ENCODE measurements at places on chromosomes 6 and 20.

GRCh38 chr6:144055121-144055931 lies 40.0 kb downstream of the SF3B5 start:
- DNase-seq = no peak

DNA sequence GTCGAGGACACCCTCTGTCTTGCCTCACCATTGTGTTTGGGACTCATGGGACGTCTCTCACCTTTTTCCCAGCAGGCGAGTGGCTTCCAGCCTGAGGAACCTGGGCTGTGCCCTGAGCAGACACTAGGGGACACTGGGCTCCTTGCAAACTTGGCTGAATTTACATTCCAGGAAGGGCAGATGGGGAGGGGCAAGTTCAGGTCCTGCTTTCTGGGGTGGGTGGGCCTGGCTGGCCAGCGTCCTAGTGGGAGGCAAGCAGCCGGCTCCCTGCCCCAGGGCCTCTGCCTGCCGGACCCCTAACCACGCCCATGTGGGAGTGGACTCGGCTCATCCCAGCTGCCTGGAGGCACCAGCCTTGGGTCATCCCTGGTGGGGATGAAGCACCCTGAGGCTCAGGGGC lies 48.2 kb upstream of the MLN start:
- no peak for DNase-seq

DNA sequence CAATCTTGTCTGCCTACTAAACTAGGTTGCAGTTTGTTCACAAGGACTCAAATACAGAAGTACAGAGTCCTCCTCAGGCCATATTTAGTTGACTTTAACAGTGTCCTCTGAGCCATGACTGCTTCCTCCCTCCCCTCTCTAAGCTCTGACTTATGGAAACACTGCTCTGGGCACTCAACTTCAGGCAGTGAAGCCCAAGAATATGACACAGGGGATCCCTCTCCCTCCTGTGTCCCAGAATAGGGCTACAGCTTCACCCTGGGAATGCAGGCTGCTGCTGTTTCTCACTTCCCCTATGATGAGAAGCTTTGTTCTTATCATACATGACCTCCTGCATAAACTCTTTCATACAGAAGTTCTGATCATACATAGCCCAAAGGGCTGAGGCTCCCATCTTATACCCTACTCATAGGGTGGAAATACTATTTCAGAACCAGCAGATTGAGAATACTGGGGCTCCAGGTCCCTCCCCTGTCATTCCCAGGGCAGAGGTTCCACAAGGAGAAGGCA lies 97.3 kb upstream of the UST start:
- no peak for DNase-seq

DNA sequence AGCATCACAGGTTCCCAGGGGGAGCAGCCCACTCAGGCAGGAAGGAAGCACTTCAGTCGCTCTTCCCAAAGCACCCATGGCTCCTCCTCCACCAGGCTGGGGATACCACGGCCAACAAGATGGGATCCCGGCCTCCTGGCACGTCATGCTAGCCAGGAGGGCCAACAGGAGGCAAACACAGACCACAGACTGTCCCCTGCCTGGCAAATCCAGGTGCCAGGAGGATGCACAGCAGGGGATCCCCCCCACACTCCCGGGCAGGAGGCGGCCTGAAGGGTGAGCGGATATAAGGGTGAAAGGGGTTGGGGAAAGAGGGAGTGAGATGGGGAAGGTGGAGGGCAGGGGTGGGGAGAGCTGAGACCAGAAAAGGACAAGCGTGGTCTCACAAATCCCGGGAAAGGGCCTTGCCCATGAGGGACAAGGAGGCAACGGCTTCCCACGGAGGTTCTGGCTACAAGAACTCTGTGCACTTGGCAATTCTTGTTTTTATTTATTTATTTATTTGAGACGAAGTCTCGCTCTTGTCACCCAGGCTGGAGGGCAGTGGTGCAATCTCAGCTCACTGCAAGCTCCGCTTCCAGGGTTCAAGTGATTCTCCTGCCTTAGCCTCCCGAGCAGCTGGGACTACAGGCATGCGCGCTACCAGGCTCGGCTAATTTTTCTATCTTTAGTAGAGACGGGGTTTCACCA lies 7.2 kb downstream of the PXDC1 start:
- DNase-seq = no peak

GRCh38 chr6:85983032-85983659 lies 340.5 kb upstream of the SYNCRIP start:
- no peak for DNase-seq

DNA sequence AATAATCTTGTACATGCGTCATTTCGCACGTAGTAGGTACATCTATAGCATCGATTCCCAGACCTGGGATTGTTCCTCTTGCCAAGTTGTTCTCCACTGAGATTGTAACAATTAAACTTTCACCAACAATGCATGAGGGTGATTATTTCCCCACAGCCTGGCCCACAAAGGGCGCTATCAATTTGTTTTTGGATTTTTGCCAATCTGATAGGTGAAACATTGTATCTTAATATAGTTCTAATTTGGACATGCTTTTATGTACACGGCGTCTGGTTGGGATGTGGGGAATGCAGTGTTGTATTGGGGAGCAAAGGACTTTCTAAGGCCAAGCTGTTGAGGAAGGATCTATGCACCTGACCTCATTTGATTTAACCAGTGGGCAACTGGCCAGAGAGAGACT lies 59.5 kb downstream of the VEGFA start:
- no peak for DNase-seq

- no peak for DNase-seq
Observed at GRCh38 chr20:10314198-10314597, 95.6 kb downstream of the SNAP25 start.

DNA sequence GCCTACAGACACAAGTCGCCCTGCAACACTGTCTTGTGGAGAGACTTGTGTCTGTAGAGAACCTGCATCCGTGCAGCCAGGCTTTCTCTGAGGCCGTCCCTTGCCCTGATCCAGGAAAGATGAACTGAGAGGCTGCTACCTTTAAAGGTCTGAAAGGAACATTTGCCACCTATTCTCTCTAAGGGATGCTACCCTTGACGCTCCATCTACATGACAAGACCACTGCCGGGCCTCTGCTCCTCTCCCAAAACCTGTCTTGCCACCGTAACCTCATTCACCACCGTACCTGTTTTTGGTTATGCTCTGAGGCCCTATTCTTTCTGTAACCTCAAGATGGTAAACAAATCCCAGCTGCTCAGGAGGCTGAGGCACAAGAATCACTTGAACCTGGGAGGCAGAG lies 73.9 kb downstream of the FOXF2 start:
- no peak for DNase-seq

- no peak for DNase-seq
Observed at GRCh38 chr6:20217324-20217855, 5.1 kb upstream of the MBOAT1 start.

- DNase-seq = no peak
Observed at GRCh38 chr20:4787820-4788219, 66.1 kb downstream of the PRND start.

GRCh38 chr6:150767161-150767560 lies 98.3 kb upstream of the MTHFD1L start:
- no peak for DNase-seq

GRCh38 chr6:41028561-41029412 lies 10.2 kb downstream of the UNC5CL start:
- no peak for DNase-seq

DNA sequence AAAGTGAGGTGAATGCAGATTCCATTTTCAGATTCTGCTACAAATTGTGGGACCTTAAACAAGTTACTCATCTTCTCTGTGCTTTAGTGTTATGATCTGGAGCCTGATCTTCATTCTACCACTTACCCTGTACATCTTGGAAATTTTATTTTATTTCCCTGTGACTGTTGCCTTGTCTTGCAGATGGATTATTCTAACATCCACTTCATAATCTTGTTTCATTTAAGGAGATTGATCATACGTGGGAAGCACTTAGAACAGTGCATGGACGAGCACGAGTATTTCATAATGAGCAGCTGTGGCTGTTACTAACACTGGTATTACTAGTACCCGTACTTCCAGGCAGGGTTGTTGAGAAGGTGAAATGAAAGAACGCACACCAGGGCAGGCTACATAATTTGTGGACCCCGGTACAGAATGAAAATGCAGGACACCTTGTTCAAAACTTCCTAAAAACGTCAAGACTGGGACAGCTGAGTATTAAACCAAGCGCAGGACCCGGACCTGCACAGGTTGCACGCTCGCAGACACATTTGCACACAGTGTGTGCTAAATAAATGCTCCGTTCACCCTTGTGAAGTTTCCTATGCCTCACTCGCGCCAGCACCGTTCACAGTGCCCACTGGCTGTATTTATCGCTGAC lies 535 bp upstream of the CCDC170 start:
- no peak for DNase-seq

- DNase-seq = no peak
Observed at GRCh38 chr6:31525932-31526591, 2.7 kb upstream of the MCCD1 start.

GRCh38 chr6:42845327-42845694 lies 34.1 kb upstream of the RPL7L1 start:
- no peak for DNase-seq

GRCh38 chr6:11044712-11045167 lies 635 bp upstream of the ELOVL2 start:
- no peak for DNase-seq

- DNase-seq = no peak
Observed at GRCh38 chr6:2852921-2853322, 11.3 kb upstream of the SERPINB1 start.

- DNase-seq = no peak
Observed at GRCh38 chr6:170524172-170524502, 29.0 kb downstream of the PSMB1 start.

DNA sequence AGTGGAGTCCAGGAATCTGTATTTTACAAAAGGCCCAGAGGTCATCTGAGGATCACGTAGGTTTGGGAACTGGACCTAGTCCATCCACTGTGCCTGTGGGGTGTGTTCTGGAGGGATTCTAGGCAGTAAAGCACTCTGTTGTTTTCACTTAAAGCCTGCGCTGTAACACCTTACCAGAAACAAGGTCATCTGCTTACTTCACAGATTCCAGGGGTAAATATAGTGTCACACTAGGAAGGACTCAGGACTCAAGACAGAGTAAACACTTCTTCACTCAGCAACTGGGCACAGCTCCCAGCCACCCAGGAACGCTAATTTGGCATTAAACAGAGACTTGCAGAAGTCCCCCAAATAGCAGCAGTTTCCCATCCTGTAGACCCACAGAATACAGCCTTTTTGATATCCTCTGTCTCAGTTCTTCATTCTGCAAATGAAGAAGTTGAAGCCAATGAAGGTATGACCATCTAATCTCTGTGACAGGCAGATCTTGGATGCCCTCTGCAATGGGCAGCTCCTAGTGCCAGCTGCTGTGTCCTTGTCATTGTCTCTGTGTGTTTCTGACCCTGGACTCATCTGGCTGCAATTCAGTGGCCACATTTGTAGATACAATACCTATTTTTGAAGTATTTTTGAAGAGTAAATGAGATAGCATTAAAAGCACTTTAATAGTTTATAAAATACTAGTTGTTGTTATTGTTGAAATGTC lies 129.1 kb downstream of the SLC24A3 start:
- DNase-seq = no peak

- DNase-seq = no peak
Observed at GRCh38 chr20:57584768-57585461, 24.0 kb downstream of the PCK1 start.

DNA sequence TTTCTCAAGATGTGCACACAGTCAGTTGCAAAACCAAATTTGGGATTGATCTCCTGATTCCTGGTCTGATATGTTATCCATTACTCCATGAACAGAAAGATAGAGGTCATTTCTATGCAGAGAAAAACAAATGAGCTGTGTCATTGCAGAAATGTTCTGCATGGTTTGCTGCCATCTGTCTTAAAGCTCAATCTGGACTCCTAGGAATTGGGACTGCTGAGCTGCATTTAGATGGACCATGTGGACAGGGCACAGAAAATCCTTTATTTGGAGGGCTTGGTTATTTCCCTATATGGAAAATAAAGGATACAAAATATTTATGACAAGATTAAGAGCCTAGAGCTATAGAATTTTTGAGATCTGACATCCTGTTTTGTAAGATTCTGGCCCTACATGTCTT lies 91.3 kb downstream of the ADGRB3 start:
- DNase-seq = no peak

- no peak for DNase-seq
Observed at GRCh38 chr6:154247119-154247861, 109.3 kb downstream of the IPCEF1 start.

GRCh38 chr20:7497985-7498384 lies 442.3 kb downstream of the HAO1 start:
- DNase-seq = no peak

GRCh38 chr6:16078064-16078463 lies 50.8 kb upstream of the MYLIP start:
- DNase-seq = no peak

DNA sequence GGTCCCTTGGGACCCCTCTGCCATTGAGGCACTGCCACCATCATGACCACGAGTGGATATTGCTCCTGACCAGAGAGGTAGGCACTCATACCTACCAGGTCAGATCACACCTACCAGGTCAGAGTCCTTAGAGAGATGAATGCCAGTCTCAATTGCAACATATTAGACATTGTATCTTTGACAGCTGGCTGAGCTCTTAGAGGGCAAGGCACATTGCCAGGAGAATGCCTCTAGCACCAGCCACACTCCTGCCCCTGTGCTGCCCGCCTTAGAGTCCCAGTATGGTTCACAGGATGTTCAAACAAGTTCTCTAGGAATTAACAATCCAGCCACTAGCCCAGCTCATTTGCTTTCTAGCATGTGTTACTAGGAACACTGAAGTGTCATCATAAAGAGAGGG lies 65.9 kb downstream of the TMEM244 start:
- no peak for DNase-seq

DNA sequence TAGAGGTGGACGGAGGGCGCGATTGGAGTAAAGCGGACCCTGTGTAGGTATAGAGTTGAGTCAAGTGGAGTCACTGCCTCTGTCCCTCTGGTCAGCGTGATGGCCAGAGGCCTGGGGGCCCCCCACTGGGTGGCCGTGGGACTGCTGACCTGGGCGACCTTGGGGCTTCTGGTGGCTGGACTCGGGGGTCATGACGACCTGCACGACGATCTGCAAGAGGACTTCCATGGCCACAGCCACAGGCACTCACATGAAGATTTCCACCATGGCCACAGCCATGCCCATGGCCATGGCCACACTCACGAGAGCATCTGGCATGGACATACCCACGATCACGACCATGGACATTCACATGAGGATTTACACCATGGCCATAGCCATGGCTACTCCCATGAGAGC lies 479 bp downstream of the SLC39A7 start:
- DNase-seq = no peak

DNA sequence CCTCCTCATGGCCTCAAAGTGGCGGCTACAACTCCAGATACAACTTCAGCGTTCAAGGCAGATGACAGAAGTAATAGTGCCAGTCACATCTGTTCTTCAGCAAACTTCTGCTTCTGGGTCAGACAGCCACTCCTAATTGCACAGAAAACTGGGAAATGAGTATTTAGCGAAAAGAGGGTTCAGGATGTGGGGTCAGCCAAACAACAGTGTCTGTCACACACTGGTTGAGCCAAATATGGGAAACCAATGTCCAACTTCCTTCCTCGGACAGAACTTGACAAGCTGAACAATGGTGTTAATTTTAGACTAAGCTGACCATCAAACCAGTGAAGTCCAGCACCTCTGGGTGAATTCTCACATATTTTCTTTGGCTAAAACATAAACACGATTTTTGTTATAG lies 22.1 kb downstream of the NUDT3 start:
- no peak for DNase-seq
